ENCODE measurements at places on chromosomes 5 and 9. TPM values are rescaled to one million over a fixed set of nuclear protein-coding genes. Genes with fewer than 3 reads are reported as not detected.

DNA sequence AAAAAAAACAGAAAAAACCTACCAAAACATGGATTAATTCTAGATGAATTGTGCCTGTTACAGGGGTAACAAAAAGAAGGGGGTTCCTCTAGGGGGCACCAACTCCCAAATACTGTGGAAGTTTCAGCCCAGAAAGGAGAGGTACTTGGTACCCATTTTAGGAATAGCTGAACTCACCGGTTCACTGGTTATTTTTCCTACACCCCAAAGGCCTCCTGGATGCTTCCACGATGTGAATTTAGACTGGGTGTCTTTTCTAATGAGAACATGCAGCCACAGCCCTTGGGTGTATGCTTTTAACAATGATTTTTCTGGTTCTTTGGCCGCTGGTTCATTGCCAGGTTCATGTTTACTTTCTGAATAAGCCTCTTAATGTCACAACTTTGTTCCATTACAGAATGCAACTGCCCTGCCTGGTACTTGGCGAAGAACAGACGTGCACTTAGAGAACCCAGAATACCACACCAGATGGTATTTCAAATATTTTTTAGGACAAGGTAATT, 46.7 kb downstream of the GARNL3 start:
- peak; percentile 91 for DNase-seq

DNA sequence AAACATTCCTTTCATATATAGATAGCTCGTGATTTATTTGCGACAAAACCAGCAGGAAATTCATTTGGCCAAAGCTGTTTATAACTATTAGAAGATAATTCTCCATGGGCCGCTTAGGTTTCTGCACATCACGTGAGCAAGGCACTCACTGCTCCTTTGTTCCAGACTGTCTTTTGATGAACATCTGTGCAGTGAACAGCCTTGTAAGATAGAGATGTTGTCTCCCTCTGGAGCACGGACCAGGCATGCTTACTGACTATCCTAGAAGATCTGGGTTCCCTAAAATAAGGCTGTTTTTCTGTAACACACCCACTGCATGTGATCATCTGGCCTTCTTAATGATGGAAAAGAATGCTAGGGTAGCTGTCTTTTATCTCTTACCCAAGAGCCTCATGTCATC, 30.9 kb downstream of the YIPF5 start:
- no peak for DNase-seq

- DNase-seq: no peak
Measured at GRCh38 chr9:121881920-121882500, 211.1 kb downstream of the TTLL11 start.

DNA sequence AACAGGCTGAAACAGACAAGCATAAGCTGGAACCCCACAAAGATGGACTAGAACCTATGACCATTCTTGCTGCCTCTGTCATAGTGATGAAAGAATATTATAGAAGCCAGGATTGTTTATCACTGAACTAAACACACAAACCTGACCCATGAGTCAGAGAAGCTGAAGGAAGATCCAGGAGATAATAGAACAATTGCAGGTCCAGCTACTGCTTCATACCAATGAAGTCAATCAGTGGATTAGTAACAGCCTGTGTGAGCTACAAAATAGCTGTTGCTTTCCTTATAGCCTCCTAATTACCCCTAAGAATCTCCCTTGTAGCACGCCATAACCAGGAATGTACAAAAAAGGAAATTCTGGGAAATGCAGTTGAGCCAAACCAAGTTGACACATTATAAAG, 459.9 kb upstream of the ZNF462 start:
- DNase-seq: no peak

- DNase-seq: no peak
Measured at GRCh38 chr5:6948562-6948961, 235.3 kb downstream of the TENT4A start.

DNA sequence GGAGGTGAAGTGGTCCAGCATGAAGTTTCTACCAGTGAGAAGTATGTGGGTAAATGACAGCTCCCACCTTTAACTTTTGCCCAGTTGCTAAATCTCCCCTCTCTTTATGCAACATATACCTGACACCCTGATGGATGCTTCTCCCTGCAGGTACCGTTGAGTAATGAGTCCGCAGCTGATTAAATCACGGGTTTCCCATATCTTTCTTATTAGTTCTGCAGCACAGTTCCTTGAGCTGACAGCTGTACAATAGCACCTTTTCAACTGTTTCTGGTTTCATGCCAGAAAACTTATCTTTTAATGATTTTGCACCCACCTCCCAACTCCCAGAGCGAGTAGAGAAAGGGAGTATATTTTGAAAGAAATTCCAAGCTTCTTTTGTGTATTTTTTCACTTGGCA, 161.0 kb upstream of the TUT7 start:
- no peak for DNase-seq

- DNase-seq: no peak
Measured at GRCh38 chr9:133876836-133877235, 115.3 kb downstream of the VAV2 start.

Gene GPR21
- total RNA-seq: 0.33 TPM

Gene POLE3
- total RNA-seq: 34.5 TPM

Gene S100Z
- total RNA-seq: not detected

GRCh38 chr5:168530621-168531150, 1.6 kb downstream of the FBLL1 start:
- no peak for DNase-seq

DNA sequence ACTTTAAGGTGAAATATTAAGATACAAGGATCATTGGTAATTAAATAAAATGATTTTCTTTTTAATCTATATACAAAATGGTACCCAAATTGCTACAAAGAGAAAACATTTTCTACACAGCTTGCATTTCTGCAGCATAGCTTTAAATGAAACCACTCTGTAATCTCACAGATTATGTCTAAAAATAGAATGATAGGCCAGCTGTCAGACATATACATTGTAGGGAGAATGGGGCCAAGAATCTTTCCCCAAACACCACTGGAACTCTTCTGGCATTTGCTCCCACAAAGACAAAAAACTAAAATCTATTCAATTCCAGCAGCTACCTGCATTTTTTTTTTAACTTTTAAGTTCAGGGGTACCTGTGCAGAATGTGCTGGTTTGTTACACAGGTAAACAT, 124.1 kb upstream of the NR5A1 start:
- DNase-seq: no peak

GRCh38 chr5:8394965-8395364, 526.0 kb downstream of the MTRR start:
- no peak for DNase-seq

Gene RASA1
- total RNA-seq: 27.3 TPM

GRCh38 chr5:115816226-115817081, at the start of gene CDO1:
Gene CDO1 (minus strand): TSS chr5:115816659. CDS start chr5:115816397, 262 bp downstream.
- no peak for DNase-seq

DNA sequence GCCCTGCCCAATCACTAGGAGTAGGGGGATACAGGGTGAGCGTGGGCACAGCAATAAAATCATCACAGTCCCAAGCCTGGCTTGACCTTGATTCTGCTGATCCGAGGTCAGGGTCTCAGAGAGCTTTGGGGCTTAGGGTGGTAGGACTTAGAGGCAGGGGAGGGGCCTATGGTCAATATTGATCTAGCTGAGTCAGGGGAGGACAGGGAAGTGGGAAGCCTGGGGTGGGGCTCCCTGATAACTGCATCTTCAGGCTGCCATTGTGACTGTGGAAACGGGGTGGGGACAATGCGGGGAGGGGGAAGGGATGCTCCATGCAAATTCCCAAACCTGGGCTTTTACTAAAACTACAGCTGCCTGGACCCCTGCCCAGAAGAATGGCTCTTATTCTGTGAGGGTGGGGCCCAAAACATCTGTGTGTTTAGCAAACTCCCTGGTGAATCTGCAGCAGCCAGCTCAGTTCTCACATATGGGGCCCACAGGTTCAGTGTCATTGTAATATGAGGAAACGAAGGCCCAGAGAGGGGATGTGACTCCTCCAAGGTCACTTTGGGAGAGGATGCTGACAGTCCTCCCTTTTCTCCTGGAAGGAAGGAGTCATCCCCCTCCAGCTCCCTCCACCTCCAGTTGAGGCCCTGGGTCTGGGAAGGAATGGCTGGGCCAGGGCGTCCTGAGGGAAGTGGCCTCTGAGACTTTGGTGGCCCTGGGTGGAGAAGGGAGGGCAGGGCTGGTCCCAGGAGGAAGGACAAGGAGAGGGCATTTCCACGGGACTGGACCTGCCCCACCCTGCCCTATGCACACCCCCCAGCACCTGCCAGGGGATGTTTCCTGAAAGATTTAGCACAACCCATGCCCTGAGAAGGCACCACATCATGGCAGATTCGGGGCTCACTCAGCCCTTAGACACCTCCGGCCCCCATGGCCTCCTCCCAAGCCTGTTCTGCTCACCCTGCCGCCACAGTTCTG, 26.4 kb downstream of the SLC6A7 start:
- no peak for DNase-seq

GRCh38 chr5:2320611-2321010, 430.9 kb downstream of the IRX2 start:
- peak; percentile 83 for DNase-seq

DNA sequence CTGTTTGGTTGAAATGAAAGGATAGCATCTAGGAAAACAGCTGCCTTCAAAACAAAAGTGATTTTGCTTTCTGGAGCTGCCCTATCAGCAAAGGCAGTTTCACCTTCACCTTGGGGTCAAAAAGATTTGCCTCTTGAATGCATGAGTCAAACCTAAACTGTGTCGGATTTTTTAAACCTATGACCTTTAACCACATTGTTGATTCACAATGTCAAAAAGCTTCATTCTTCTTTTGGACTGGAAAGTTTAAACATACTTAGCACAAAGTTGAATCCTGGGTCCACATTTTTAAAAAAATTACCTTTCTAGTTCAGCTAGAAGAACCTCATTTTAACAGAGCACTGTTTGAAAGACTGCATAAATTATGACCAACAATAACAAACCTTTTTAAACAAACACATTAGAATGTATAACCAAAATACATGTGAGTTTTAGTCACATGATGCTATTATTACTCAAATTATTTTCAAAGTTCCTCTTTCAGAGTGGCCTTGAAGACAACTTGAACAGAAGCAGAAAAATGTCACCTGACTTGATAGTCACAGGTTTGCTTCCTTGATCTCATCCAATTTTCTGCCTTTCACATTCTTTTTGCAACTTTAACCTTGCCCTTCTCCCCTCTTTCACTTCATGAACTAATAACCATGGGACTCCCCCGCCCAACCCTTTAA, 109.7 kb upstream of the LHFPL2 start:
- no peak for DNase-seq

DNA sequence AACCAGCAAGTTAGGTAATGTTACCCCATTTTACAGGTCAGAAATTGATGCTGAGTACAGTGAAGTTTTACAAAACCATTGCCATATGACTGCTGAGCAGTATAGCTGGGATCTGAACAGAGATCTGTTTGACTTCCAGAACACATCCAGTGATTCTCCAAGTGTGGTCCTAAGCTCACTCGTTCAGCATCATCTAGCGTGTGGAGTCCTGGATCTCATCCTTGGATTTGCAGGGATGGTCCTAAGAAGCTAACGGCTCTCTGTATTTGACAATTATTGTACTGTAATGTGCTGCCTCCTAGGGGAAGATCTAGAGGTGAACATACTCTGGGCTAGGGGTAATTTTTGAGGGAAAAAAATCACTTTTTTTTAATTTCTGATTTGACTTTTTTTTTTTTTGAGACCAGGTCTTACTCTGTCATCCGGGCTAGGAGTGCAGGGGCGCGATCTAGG, 1.4 kb downstream of the SLC26A2 start:
- no peak for DNase-seq

GRCh38 chr5:134873987-134874830, at the start of gene TXNDC15:
Gene TXNDC15 (plus strand): TSS chr5:134874371. CDS start chr5:134874428, 57 bp downstream.
- DNase-seq: peak; percentile 94

GRCh38 chr5:69007726-69008368, 86.0 kb upstream of the SLC30A5 start:
- no peak for DNase-seq

DNA sequence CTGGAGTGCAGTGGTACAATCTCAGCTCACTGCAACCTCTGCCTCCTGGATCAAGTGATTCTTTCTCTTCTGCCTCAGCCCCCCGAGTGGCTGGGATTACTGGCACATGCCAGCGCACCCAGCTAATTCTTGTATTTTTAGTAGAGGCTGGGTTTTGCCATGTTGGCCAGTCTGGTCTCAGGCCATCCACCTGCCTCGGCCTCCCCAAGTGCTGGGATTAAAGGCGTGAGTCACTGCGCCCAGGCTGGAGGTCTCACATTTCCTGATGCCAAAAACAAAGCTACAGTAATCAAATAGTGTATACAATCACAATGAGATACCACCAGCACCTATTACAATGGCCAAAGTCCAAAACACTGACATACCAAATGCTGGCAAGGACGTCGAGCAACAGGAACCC, 51.1 kb downstream of the TTLL11 start:
- DNase-seq: no peak

DNA sequence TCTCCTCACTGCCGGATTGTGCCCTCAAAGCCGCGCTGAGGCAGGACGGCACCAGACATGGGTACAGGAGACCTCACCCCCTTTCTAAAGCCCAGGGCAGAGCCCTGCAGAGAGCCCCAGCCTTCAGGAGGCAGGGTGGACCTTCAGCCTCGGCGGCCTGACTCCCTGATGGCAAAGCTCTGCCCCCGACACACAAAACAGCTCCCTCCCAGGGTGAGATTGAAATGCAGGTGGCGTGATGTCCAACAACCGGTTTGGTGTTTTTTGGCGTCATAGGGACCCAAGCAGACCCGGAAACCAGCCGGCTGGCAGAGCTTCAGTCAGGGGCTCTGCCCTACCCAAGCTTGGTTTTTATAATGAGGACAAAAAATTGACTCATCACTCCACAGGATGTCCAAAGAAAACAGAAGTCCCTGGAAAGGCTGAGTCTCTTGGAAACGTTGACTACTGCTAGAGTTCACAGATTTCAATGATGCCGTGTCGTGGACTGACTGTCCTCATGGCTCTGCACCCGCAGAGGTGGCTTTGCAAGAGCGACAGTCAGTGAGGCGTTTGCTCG, 275.2 kb upstream of the IRX1 start:
- no peak for DNase-seq

Gene KYAT1
- 5.0 TPM for total RNA-seq

Gene TAF11L8
- total RNA-seq: not detected

Measured in esophagus muscularis mucosa (tissue), 4 donors.